ENCODE measurements at places on chromosomes 2 and 18.

- DNase-seq: no peak
Measured at GRCh38 chr2:119536211-119536610, 8.0 kb upstream of the CFAP221 start.

GRCh38 chr2:64914735-64915509 is 74.3 kb upstream of the SLC1A4 start:
- DNase-seq: no peak

DNA sequence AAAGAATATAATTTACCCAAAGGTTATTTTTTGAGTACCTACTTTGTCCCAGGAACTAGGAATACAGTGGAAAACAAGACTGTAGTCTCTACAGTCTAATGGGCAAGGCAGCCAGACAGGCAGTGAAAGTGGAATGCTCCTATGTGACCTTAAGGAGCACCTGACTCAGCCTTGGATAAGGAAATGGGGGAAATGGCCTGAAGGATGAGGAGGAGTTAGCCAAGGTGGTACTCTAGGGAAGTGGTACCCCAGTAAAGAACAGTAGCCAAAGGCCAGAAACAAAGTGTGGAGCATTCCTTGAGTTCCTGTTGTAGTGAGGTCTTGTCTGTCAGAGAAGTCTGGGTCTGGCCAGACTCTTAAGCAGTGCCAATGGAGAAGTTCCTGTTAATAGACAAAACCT is 6.0 kb downstream of the ZNF397 start:
- no peak for DNase-seq

DNA sequence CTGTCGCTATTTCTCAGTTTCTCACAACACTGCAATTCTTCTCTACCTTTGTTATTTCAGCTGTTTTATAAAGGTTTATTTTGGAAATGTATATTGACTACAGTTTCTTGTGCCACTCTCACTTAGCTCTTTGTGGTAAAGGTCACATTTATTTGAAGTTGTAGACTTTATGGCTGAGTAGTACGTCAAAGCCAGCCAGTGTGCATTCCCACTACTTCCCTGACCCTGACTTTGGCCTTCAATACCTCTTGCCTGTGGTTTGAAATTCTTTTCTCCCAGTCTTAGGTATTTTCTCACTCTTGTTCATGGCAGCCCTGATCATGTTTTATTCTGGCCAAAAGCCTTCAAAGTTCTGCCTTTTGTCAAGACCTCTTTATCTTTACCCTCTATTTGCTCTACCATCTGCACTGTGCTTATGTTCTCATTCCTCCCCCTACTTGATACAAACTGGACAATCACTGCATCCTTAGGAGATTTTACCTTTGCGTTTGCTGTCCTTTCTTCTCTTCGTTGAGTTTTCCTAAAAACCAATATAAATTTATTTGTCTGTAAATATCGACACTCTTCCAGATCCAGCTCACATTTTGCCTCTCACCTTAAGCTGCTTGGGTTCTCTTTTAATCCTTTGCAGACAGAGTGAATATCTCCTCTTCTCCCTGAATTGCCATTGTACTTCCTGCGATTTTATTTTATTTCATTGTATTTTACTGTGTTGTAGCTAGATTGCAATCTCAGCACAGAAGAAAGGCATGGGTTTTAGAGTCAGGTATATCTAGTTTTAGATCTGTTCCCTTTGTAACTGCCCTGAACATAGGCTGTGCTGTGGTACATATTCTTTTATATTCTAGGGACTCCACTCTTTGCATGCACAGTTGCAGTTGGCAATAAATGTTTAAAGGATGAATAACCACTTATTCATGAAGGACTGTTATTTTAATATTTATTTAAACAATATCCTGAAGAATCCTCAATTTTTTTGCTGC is 31.2 kb downstream of the GULP1 start:
- no peak for DNase-seq

- DNase-seq: no peak
Measured at GRCh38 chr2:85846411-85846810, 42.4 kb downstream of the ST3GAL5 start.

DNA sequence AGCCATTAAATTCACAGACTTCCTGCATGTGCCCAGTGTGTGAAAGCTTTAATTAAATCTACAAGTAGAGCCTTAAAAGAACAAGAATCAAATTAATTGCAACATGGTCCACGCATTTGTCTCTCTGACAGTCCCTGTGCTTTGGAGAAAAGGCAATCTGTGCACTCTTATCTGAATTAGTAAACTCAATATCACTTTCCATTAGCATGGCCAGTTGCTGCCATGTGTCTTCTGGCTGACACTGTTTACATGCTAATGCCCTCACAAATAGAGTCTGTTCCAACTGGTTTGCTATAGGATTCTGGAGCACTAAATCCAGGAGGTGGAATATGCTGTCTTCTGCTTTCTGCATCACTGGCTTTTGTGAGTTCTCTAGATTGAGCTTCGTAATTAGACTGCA is 434.5 kb upstream of the RAB12 start:
- DNase-seq: no peak

DNA sequence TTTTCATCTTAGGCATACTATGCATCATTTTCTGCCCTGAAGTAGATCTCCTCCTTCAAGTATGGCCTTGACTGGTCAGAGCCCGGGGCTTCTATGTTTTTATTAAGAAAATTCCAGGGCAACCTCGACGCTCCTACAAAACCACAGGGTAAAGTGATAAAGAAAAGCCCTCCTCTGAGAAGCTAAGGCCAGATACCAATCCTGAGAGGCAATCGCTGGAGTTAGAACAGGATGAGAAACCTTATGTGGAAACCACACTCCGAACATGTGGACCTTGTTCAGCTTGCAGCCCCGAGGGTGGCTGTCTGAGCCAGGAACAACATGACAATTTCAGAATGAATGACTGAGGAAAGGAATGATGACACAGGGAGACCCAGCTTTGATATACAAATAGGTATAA is 35.6 kb downstream of the RMC1 start:
- no peak for DNase-seq

DNA sequence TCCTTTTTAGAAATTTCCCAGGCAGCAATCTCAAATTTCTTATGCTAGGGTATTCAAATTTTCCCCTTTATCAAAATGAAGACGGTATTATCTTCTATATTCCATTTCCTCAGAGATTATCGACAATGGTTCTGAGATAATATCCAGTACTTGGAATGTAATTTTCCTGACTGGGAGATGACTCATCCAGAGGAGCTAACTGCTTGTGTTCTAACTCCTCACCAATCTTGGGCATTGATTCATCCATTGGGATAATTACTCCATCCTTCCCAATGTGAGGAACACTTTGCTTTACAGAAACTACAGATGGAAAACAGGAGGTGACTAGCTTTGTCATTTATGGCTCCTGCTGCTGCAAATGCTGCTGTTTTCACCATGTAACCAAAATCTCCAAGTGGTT is 239.4 kb upstream of the LYPD1 start:
- DNase-seq: no peak

- no peak for DNase-seq
Measured at GRCh38 chr2:9693646-9694045, 62.8 kb upstream of the YWHAQ start.

- DNase-seq: no peak
Measured at GRCh38 chr18:52391810-52392559, 52.0 kb downstream of the DCC start.

DNA sequence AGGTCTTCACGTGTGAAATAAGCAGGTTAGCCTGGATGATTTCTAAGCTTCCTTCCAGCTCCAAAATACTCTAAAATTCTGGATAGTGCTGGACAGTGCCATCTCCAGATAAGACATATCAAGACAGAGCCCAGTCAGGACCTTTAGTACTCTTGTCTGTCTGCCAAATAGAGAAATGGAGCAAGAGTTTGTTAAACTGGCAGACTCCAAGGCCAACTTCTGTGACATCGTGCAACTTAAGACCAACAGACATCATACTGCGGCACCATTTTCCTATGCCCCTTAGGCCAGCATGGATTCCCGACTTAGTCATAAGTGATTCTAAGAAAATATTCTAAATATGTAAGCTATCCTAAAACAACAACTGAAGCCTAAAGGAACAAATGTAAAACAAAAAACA is 118.6 kb downstream of the RBMS1 start:
- no peak for DNase-seq

- no peak for DNase-seq
Measured at GRCh38 chr2:238440767-238441166, 14.0 kb downstream of the ASB1 start.

DNA sequence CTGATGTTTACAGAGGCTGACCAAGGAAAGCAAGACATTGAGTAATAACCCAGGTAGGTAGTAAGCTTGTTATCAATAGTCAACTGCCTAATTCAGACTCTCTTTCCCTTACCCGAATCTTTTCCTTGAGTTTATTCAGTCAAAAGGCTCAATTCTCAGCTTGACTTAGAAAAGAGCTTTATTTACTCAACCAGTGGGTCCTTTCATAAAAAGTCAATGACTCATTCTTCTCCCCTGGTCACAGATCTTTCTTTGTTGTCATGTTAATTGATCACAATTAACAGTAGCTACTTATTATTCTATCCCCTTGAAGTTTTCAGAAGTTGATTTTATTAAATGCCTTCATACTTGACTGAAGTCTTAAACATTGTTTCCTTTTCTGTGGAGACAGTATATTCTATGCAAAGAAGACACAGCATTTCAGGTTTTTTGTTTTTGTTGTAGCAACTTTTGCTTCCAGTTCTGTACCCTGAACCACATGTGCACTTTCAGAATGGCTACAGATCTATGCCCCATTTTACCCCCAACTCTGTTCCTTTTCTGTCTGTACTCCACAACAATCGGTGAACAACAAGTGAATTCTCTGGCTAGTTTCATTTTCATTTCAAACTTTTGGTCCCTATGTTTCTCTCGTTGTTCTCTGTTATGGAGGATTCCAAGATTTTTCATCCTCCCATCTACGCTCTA is 428.3 kb downstream of the NCKAP5 start:
- DNase-seq: no peak

DNA sequence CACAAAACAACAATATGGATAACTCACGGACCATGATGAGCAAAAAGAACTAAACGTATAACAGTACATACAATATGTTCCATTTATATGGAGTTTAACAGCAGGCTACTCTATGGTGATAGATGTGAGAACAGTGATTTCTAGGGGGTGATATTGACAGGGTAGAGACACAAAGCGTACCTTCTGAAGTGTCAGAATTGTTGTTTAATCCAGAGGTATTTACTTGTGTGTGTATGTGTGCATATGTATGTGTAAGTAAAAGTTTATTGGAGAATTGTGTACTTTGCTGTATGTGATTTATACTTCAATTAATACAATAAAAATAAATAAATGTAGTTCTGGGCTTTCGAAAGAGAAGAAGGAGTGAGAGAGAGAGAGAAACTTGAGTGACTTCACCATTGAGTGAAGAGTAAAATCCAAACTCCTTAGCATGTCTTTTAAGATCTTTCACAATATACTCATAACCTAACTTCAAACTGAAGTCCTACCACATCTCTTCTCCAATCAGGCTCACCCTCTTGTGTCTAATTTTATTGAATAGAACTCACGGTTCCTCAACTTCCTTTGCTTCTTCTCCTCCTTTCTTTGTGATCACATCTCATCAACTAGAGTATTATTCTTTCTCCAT is 126.0 kb upstream of the KLF7 start:
- no peak for DNase-seq

- no peak for DNase-seq
Measured at GRCh38 chr2:28454016-28454930, 41.6 kb upstream of the PLB1 start.

GRCh38 chr18:63617915-63618234 is 26.2 kb downstream of the SERPINB4 start:
- no peak for DNase-seq

GRCh38 chr2:84849271-84849952 is 31.5 kb downstream of the TRABD2A start:
- DNase-seq: no peak

DNA sequence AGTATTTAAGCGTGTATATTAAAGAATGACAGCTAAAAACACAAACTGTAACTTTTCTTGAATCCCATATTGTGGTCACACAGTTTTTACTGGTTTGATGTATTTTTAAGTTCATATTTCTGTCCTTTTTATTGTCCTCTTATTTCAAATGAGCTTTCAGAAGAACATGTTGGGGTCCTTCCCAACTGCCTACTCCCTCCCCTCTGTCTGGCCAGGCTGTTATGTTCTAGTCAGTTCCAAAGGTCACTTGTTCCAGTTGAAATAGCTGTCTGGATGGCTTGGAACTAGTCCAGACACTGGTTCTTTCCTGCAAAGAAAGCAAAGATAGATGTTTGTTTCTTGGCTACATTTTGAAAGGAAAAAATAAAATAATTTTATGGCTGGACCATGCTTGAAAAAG is 306.9 kb downstream of the GULP1 start:
- no peak for DNase-seq

- DNase-seq: no peak
Measured at GRCh38 chr2:160419776-160420505, 73.7 kb downstream of the RBMS1 start.

DNA sequence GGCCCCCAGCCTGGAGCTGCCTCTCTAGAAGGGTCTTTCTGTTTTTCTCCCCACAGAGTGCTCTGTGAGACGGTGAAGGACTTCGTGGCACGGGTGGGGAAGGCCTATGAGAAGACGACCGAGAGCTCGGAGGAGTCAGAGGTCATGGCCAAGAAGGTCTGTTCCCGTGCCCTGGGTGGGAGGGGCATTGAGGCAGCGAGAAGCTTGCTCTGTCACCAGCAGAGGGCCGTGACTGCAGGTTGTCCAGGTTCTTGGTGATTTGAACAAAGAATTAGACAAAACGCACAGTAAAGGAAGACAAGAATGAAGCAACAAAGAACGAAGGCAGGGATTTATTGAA is 93.9 kb downstream of the DGKD start:
- DNase-seq: no peak

- DNase-seq: no peak
Measured at GRCh38 chr2:181120625-181121024, 140.2 kb downstream of the UBE2E3 start.

DNA sequence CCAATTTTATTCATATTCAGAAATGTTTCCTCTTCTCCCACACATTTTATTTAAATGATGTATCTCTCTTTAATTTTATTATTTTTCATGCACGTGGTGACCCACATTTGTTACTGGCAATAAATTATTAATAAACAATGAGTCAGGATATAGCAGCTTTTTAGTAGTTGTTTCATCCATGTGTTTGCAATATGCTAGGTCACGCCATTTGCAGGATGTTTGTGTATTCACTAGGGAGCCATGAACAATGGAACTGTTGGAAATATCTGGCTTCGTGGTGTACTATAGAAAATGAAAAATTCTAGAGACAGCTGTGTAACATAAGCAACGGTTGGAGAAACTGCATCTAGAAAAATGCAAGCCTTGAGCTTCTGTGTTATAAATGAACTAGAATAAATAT is 176.0 kb upstream of the COL3A1 start:
- DNase-seq: no peak

DNA sequence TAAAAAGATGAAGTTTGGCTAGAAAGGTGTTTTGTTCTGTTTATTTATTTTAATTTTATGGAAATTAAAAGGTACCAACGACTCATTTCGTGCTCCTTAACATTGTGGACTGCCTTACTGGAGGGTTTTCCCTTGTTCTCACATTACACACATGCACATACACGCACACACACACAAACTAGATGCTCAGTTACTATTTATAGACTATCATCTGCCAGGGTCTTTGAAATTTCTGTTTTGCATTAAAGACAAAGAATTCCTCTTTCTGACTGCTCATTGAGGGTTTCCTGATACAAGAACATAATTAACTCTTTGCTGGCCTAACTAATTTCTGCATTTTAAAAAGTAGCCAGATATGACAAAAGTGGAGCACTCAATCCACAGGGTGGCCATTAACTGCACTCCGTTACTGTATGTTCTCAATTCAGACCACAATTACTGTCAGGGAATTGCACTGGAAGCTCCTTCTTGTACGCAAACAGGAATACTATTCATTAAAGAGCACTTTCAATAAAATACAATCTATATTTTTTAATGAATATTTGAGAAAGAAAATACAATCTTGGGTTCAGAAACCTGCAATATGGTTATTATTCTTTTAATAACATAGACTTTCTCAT is 366.9 kb upstream of the GALNT5 start:
- DNase-seq: no peak
